T-helper 9 cell (primary cell): ENCODE measurements at places on chromosomes 6 and 20.

DNA sequence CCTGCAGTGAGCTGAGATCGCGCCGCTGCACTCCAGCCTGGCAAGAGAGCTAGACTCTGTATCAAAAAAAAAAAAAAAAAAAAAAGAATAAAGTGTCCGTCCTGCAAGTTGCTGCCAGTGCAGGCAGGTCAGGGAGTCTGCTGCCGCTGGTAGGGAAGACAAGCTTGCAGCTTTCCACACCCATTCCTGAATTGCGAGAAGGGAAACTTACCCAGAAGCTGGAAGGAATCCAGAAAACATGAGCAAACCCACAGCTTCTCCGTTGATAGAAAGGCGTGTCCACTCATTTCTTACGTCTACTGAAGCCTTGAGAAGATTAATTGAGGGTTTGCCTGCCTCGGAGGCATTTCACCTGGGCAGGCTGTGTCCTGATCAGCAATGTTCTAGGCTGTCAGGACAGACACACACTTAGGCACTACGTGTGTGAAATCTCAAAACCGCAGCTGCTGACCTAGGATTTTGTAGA, 61.6 kb upstream of the DSP start:
- no peak for DNase-seq

DNA sequence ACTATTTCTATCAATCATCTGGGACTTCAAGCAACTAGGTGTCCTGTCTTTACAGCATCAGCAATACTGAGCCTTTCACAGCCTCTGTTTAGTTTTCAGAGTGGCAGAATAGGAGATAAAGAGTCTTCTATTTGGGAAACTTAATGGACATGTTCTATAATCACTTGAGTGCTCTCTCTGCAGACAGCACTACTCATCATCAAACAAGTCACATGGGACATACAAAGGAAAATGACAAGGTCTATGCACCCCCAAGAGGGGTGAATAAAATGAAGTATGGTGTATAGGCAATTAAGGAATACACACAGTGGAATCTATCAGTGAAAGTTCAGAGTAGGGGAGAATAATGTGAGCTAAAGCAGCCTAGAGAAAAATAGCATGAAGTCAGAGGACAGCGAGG, 237.8 kb upstream of the THEMIS start:
- DNase-seq, result no peak

DNA sequence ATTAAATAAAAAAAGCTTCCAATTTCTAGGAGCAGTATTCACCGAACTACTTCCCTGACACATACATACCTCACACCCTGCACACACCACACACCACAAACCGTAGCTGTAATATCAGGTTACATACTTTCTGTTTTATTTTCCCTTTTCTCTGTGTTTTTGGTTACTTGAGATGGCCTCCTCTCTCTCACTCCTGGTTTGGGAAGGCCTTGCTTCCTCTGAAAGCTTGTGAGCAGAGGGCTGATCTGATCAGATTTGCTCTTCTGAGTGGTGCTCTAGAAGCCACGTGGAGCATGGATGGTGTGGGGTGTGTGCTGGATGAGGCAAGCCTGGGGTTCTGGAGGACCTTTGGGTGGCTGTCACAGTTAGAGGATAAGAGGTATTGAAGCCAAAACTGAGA, 20.9 kb downstream of the UTRN start:
- no peak for DNase-seq

DNA sequence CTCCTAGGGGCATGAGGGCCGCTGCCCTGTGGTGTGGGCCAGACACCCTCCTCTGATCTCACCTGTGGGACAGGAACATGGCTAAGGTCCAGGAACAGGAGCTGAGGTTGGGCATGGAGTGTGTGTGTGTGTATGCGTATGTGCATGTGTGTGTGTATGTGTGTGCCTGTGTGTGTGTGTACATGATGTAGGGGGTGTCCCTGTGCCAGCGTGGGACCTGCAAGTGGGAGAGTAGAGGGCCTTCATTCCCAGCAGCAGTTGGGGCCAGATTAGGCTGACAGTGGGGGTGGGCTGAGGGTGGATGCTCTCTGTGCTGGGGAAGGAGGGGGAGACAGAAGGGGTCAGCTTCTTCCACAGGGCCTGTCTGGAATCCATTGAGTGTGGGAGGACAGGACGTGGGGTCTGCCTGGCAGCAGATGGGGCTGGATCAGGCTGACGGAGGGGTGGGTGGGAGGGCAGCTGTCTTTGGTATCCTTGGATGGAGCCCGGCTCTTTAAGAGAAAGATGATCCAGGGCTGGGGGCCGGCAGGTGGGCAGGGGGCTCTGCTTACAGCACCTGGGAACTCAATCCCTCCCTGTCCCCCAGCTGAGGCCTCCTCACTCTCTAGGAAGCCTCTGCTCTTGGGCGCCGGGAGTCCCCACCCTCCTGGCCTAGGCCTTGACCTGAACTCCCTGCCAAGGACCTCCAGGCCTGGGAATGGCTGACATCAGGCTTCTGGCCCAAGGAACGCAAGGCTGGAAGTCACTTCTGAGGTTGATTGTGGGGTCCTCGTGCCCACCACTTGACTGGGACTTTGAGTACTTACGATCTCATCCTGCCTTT, 44.0 kb downstream of the SPDEF start:
- no peak for DNase-seq

DNA sequence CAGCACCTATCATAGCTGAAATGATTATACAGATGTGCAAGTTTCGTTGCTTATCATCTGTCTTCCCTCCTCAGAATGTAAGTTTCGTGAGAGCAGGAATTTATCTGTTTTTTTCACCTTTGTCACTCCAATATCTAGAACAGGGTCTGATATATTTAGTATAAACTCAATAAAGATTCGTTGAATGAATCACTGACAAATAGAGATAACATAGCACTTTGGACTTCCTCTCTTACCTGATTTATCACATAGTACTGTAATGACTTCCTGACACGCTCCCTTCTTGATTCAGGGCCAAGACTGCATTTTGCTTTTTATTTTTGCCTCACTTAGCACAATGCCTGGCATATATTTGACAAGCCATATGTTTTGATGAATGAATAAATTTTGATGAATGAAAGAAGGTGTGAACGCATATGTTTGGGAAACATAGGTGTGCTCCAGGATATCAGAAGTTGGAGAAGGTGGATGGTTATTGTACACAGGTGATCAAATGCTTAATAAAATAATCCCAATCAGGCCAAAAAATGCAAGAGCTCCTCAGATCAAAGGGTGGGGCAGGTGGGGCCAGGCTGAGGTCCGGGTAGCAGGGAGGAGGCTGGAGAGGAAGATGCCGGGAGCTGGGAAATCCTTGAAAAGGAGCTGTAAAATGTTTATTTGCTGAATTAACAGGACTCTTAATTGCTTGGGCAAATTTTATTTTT, 33.0 kb downstream of the PIM1 start:
- no peak for DNase-seq

DNA sequence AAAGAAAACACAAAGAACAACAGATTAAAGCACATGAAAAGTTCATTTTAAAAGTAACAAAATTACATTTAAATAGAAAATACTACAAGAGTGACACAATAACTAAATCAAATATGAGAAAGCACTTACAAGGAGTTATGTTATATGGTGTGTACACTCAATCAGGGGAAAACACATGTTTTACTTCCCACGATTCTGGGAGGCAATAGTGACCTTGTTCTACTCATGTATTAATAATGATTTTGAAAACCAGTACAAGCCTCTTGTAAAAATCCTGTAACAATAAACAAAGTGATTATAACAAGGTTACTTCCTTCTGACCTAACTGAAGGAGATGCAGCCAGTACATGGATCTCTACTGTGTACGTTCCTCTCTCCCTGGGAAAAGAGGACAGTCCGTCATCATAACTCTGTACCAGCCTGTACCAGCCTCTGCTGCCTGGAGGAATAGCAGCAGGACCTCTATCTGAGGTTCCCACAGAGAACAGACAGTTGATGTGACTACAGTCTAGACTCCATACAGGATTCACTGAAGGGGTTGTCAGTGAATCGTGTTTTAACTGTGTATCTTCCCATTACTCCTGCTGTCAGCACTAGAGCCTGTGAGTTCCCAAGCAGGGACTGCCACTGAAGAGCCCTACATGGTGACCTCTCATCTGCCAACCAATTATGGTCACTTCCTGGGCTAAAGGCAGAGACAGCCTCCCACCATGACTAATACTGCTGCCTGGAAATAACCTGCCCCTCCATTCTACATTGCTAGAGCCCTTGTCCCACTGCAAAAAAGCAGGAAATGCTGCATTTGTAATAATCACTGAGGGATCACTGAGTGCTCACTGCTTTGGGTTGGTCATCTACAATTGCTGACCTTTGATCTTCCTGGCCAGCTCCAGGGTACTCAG, 149.7 kb downstream of the KIF16B start:
- no peak for DNase-seq

GRCh38 chr6:40720375-40720748, 133.2 kb upstream of the LRFN2 start:
- DNase-seq, result no peak

DNA sequence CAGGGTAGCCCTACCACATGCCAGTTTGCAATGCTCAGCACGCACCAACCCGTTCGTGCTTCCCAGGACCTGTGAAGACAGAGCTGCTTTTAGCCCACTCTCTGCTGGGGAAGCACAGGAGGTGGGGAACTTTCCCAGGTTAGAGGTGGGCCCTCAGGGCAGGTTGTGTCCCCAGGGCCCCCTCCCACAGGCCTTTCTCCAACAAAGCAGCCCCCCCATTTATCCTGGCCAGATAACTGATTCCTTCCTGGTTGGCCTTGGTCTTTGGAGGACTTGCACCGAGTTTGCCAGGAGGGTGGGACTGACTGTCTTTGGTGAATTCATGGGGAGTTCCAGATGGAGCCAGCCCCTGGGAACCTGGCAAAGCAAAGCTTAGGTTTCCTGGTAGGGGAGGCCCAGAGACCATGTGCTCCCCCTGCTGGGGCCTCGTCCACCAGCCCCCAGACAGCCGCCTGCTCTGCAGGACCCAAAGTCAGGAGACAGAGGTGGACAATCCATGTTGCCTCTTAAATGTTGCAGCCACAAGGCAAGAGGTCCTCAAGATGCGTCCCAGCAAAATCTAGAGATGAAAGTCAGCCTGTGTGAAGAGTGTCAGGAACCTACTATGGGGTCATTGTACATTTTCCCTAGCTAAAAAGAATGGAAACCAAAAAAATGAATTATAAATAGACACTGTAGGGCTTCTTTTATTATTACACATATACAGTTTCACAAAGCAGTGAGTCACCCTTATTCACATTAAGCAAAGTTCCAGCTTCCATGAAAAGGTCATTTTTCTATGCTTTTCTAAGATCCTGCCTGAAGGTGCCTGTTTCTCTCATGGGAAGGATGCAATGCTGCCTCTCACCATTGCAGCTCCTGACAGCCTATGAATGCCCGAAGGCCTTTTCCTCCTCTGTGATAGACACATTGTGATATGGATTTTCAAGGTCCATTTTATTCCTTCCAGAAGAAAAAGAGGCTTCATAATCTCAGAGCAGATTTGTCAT, 497.8 kb downstream of the PREX1 start:
- no peak for DNase-seq

DNA sequence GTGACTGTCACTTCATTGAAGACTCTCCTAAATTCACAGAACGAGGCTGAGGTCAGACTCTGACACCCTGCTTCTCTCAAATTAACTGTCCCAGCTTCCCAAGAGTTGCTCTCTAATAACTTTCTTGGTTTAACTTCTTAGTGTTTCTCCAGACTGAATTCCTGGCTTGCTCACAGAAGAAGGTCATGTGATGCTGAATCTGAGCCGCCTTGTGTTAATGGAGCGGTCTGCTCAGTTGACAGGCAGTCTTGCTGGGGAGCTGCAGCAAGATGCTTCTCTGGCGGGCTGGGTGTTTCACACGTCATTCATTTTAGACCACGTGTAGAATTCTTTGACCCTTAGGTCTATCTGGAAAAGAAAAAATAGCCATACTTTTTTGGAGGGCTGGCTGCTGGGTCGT, 107.3 kb downstream of the FOXO3 start:
- no peak for DNase-seq

DNA sequence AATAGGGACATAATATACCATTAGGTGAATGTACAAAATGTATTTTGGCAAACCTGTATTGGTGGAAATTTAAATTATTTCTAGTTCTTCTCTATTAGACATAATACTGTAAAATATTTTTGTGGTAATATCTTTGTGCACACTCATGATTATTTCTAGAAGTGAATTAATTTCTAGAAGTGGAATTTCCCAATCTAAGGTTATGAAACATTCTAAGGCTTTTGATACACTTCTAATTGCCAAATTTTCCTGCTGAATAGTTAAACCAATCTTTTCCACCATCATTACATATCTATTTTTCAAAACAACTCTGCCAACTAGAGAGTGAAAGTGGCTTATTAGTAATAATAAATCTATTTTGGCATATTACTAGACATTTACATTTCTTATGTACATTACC, 1.8 kb upstream of the CCND3 start:
- no peak for DNase-seq
